ENCODE measurements at places on chromosomes 12 and 14. TPM values are rescaled to one million over a fixed set of nuclear protein-coding genes. Genes with fewer than 3 reads are reported as not detected.

CEP290 gene
- total RNA-seq = 24.9 TPM

SLC25A47 gene
- total RNA-seq = not detected

PAX9 gene
- not detected for total RNA-seq

RPGRIP1 gene
- total RNA-seq = not detected

SLC2A3 gene
- total RNA-seq = 65.5 TPM

HOXC13 gene
- not detected for total RNA-seq

DCP1B gene
- 10.5 TPM for total RNA-seq

ADAMTS20 gene
- total RNA-seq = not detected

TAS2R14 gene
- 4.1 TPM for total RNA-seq

WDHD1 gene
- 6.3 TPM for total RNA-seq
